Cerebellar nuclear complex (tissue), 1 donor: ENCODE measurements at places on chromosomes 5 and 9.
A peak's percentile ranks its signal among the peaks of the same experiment; 100 is the strongest.

DNA sequence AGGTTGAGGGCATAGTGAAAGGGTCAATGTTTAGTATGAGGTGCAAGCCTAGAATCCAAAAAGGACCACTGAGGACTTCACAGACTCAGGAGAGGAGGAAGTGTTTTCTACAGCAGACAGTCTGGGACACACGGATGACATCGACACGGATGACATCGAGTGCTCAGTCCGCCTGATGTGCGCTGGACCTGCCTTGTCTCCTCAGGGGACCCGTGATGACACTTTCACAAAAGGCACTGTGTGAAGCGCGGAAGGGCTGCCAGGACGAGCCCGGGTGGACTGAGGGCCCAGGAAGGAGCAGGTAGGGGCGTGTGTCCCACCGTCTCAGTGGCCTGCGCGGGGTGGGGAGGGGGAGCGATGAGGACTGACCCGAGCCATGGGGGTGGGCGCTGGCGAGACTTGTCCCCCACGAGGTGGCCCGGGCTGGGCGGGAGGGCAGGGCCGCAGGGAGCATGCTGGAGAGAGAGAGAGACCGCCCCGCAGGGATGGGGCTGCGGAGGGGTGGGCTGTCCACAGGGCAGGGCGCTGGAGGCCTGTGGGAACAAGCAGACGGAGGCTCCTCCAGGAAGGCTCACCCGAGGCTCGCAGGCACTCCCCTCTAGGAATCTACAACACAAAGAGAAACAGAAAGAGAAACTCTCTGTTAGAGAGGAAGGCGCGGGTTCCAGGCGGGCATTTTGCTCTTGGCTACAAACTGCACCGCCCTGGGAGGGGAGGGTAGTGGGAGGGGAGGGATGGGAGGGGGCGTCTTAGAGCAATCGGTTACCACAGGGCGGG is 54.9 kb downstream of the USP20 start:
- no peak for DNase-seq

- no peak for DNase-seq
Observed at GRCh38 chr9:129178568-129179382, 714 bp upstream of the IER5L start.

- DNase-seq: no peak
Observed at GRCh38 chr9:137390553-137391410, 32.2 kb downstream of the EXD3 start.

- DNase-seq: no peak
Observed at GRCh38 chr5:39400713-39401578, 23.8 kb downstream of the DAB2 start.

DNA sequence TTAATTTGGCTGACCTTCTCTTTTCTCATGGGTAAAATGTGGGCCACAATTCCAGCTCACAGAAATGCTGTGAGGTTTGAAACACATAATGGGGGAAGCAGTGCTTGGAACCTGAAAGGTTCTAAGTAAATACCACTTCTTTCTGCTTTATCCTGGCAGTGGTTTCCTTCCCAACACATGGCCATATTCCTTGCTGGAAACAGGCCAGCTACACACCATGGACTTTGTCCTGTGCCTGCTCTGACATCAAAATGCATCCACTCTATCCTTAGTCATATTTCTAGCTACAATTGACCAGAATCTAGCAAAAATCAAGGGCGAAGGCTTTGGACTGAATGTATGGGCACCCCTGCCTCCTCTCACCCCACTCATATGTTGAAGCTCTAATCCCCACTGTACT is 93.1 kb upstream of the TRPC7 start:
- no peak for DNase-seq

DNA sequence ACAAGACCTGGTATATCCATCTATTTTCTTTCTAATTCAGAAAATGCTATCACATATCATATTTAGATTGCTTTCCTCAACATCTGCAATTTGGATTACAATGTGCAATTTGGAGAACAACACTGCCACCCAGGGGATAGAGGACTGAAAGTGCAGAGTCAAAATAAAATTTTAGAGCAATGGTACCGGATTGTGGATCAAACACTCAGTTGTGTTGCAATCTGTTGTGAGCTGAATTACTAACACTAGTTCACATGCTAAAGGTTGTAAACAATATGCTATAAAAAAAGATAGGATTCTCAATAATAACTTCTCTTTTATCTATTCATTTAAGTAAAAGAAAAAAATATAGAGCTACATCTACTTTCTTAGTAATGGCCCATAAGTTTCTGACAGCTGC is 11.9 kb upstream of the SRFBP1 start:
- no peak for DNase-seq

- no peak for DNase-seq
Observed at GRCh38 chr5:149728303-149728702, 1.8 kb upstream of the PPARGC1B start.

- DNase-seq: no peak
Observed at GRCh38 chr5:16806711-16807546, 129.2 kb downstream of the MYO10 start.

GRCh38 chr9:16540743-16541613 is 329.5 kb downstream of the BNC2 start:
- DNase-seq: no peak

GRCh38 chr5:156528673-156529072 is 201.7 kb downstream of the SGCD start:
- no peak for DNase-seq

DNA sequence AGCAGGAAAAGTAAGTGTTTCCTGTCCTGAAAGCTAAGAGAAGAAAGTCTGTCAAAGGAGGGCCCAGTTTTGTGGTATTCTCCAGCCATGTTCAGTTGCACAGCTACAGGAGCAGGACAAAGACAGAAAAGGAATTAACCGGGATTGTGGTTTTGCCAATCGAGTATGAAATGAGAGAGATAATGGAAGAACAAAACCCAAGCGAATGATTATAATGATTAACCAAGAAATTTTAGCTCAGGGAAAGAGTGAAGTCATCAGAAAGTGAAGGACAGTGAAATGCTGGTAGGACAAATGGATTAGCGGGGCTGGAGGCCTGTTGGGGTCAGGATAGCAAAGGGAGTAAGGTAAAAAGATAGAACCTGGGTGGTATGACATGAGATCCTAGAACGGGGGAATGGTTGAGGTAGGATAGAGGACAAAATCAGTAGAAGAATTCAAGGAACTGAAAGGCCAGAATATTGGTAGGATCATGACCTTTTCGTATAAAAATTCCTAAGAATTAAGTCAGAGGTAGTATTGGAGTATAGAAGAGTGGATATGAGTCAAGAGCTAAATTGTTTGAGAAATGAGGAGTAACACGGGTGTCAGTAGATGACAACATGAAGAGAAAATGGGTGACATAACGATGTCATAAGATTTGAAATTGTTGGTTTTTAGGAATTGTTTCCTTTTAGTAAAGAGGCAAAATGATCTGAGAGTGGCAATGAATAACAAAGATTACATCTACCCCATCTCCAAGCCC is 52.8 kb downstream of the DIAPH1 start:
- DNase-seq: no peak

- no peak for DNase-seq
Observed at GRCh38 chr9:92740969-92741368, 23.7 kb downstream of the BICD2 start.

GRCh38 chr5:39218482-39219402 is 621 bp downstream of the FYB1 start:
- DNase-seq: no peak

DNA sequence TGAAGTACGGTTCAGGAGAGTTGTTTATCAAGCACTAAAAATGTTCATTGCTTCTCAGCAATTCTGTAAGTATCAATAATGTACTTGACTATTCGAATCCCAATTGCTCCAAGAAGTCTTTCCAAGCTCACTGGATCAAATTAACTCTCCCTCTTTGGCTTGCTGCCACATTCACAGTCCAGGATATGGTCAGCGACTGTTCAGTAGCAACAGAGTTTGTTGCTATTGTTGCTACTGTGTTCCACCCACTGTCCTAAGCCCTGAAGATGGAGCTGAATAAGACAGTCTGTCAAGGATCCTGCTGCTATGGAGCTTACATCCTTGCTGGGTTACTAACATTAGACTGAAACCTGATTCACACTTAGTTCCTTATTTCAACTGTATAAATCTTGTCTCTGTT is 110.8 kb downstream of the FGF10 start:
- DNase-seq: no peak

DNA sequence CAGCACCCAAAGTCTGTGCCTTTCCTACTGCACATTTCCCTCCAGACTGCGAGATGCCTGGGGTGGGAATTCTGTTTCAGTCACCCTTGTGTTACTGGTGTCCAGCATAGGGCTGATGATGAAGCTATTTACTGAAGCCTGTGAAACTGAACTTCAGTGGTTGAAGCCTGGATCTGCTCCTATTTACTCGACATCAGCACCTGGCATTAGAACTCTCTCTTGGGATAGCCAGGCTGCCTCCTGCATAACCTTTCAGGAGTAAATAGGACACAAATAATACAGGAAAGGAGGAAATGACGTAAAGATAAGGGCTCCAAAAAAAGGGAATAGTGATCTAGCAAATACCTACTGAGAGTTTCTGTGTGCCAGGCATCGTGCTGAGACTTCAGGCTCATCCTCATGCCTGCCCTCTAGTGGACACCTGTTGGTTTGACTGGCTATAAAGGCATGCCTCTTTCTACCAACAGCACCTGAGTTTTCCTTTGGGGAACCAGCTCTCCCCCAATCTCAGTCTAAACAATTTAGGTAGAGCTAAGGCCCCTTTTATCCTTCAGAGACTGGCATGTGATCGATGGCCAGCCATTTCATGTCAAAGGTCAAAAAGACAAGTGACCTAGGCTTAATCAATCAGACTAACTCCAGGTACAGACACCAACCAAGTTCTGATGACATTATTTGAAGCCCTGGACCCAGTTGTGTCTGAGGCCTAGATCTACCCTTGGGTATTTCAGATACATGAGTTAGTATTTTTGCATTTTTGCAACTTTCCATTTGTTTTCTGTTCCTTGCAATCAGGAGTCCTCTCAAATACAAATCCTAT is 192.1 kb upstream of the TRIM32 start:
- no peak for DNase-seq

DNA sequence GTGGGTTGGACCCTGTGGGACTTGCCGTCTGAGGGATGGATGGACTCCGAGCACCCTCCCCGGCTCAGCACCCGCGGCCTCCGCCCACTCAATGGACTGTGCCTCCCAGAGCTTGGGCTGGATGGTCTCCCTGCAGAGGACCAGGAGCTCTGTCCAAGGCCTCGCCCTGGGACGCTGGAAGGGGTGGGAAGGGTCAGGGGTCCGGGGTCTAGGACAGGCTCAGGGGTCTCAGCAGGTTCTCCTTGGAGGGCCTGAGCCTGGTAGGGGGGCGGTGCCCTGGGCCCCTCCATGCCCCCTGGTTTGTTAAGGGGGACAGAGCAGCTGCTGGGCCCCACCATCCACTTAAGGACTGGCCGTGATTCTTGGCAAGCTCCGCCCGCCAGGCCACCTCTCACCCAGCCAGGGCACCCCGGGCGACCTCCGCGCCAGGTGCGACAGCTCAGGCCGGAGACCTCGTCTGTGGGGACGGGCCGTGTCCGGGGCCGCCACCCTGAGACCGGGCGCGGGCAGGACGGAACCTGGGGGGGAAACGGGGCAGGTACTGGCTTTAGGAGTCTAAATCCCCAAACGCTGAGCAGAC is 29.2 kb downstream of the EXOC3 start:
- DNase-seq: no peak

GRCh38 chr5:149125386-149125891 is 15.9 kb upstream of the ABLIM3 start:
- DNase-seq: peak; percentile 20

DNA sequence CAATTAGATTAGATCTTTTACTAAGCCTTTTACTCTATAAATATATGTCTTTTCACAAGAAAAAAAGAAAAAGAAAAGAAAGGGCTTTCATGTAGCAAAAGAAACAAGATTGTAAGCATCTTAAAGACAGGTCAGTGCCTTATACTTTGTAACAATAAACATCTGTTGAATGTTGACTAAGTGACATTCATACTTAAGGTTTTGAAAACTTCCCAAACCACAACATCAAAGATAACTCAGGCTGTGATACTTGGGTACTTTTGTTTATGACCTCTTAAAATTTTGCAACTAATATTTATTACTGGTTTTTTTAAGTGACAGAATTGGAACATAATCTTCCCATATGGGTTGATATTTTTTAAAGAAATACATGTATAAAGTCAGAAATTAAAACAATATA is 7.4 kb downstream of the GRAMD2B start:
- DNase-seq: no peak

- no peak for DNase-seq
Observed at GRCh38 chr9:107274953-107275422, 8.1 kb upstream of the RAD23B start.

DNA sequence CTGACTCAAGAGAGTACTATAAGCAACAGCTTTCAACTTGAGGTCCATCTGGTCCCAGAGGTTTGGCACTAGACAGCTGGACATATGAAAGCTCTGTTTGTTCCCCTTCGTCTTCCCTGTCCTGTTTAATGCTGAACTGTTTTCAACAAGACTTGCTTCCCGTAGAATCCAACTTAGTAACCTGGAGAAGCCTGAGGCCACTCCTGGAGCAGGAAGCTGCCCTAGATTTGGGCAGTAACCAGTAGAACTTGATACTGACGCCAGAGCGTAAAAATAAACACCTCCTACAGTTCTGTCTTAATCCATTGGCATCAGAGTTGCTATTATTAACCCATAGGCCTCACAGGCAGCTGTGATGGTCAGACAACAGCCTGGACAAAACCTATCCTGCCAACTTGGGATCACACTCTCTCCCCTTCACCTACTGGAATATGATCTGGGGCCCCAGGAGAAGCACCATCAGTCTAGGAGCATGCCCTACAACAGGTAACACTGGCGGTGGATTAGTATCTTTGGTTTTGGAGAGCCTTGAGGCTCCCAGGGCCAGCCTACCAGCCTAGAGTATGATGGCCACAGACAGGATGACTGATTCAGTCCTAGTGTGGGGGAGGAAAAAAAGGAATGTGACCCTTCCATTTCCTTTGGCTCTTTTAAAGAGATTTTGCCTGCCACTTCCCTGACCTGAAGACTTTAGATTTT is 29.2 kb downstream of the RUSC2 start:
- no peak for DNase-seq

DNA sequence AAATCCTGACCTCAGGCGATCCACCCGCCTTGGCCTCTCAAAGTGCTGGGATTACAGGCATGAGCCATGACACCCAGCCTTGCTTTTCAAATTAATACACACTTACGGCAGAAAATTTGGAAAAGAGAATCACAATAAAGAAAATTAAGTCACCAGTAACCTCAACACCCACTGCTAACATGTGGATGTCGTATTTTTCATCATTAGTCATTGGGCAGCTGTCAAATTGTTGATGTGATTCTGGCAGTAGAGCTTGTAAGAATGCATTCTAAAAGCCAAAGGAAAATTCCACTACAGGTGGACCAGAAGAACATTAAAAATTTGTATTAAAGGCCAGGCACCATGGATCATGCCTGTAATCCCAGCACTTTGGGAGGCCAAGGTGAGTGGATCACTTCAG is 237.3 kb upstream of the TUT7 start:
- no peak for DNase-seq

DNA sequence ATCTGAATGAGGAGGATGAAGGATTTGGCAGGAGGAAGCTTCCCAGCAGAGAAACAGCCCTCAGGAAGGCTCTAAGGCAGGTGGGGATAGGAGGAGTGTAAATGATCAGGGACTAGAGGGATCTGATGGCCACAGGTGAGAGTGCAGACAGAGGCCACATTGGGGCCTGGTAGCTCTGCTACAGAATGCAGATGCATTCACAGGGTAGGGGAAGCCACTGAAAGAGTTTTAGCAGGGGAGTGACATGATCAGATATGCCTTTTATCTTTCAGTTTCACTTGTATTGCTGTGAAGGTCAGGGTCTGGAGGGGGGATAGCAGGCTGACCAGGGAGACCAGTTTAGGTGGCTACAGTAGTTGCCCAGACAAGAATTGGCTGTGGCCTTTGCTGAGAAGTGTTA is 3.0 kb downstream of the TXNDC15 start:
- DNase-seq: no peak
